CD4-positive, alpha-beta T cell treated with Interleukin-17A for 4 hours (primary cell): ENCODE measurements at places on chromosomes 4 and X.
A peak's percentile ranks its signal among the peaks of the same experiment; 100 is the strongest.

GRCh38 chr4:177251237-177251636 is 58.4 kb upstream of the NEIL3 start:
- peak; percentile 10 for DNase-seq

- peak; percentile 20 for DNase-seq
Measured at GRCh38 chrX:154840856-154841255, 6.4 kb upstream of the SMIM9 start.

DNA sequence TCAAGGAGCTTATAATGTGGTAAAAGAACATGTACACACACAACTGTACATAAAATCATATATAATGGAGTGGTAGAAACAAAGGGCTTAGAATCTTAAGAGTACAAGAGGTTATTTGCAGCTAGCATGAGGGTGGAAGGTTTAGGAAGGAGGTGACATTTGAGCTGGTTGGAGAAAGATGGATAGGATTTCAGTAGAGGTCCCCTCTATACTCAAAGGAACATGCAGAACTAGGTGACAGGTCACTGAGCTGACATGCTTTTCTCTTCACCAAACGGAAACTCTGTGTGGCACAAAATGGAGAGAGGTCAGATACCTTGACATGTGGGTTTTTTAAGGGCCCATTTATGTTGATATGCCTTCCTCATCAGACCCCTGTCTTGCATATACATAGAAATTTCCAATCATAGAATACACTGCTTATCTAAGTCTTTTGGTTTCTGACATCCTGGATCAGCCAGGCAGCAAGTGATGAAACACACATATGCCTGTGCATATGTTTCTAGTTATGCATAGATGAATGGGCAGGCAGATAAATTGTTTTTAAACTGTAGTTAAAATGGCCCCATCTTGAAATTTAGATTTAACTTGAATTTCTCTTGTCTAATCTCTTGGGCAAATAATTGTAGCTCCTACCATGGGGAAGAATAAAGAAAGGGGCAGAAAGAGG is 29.3 kb downstream of the CLCN5 start:
- DNase-seq: no peak

- no peak for DNase-seq
Measured at GRCh38 chrX:132689612-132690563, 201.1 kb upstream of the MBNL3 start.

- no peak for DNase-seq
Measured at GRCh38 chrX:8237718-8238117, 66.7 kb upstream of the VCX2 start.

- DNase-seq: no peak
Measured at GRCh38 chr4:74197080-74197479, 39.2 kb downstream of the MTHFD2L start.

- no peak for DNase-seq
Measured at GRCh38 chr4:83552924-83553323, 17.0 kb downstream of the GPAT3 start.

GRCh38 chrX:121571333-121571732 is 523.9 kb downstream of the GLUD2 start:
- DNase-seq: no peak

DNA sequence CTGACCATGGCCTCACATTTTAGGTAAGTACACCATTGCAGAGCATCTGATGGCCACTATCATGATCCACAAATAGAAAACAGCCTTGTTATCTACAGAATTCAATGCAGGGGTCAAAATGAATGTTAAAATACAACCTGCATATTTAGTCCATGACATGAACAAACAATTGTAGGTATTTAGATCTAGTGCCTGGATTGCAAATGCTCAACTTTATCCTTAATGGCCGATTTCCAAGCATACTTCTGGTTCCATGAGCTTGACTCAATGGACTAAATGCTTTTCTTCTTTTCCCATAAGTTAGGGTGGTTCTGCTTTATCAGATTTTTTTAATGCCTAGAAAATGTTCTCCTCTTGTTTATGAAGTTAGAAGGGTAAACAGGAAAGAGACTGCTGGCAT is 139.2 kb upstream of the TTC29 start:
- DNase-seq: no peak

- no peak for DNase-seq
Measured at GRCh38 chrX:146056511-146057081, 239.0 kb downstream of the SLITRK2 start.

GRCh38 chrX:66053414-66053813 is 13.5 kb upstream of the VSIG4 start:
- DNase-seq: no peak

DNA sequence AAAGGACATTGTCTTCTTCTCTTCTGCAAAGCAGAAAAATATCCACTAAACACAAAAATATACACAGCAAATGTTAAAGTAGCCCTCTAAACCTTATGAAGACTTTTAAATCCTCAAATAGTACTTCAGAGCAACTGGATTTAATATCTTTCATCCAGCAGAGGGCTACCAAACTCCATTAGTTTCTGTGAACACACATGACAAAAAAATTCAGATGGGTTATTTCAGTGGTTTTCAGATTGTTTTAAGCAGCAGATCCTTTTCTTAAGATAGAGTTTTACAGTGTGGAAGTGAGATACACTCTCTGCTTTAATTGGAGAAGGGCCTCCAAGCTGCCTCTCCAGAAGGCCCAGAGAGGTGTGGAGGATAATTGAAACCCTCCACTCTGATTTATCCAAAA is 56.7 kb downstream of the ANK2 start:
- no peak for DNase-seq

GRCh38 chrX:129791336-129791735 is 11.6 kb downstream of the SASH3 start:
- no peak for DNase-seq

- DNase-seq: no peak
Measured at GRCh38 chrX:107561468-107562215, 66.7 kb upstream of the PRPS1 start.
